ENCODE measurements at places on chromosomes 5 and 9. TPM values are rescaled to one million over a fixed set of nuclear protein-coding genes. Genes with fewer than 3 reads are reported as not detected.

The DOLPP1 gene
- 4.8 TPM for total RNA-seq

- no peak for DNase-seq
Observed at GRCh38 chr9:96219026-96219899, 82.7 kb downstream of the HSD17B3 start.

GRCh38 chr5:107812570-107813141, 141.9 kb upstream of the EFNA5 start:
- DNase-seq, result peak; percentile 78

The LCN1 gene
- not detected for total RNA-seq

DNA sequence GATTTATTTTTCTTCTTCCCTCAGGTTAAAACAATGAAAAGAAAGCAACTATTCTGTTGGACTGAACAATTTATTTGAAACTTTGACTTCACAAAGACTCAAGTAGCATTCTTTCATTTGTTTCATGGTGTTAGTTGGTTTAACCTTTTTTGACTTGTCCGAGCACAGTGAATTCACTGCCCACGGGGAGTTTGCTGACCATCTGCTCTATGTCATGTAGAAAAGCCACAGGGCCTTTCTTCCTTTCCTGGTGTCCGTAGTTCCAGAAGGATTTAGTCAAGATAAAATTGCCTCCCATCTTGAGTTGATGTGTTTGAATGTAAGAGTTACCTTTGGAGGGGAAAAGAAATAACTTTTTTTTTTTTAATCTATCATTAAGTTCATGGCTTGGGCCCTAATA, 55.1 kb upstream of the ZNF608 start:
- no peak for DNase-seq
